Dermis microvascular lymphatic vessel endothelial cell (primary cell): ENCODE measurements at places on chromosomes 7 and 10. TPM values are rescaled to one million over a fixed set of nuclear protein-coding genes. Genes with fewer than 3 reads are reported as not detected.

TMEM213 gene
- total RNA-seq, result not detected in 2 replicates

THSD7A gene
- 15.8 and 24.9 TPM in 2 replicates for total RNA-seq

ACSM6 gene
- total RNA-seq, result not detected in 2 replicates

FAM241B gene
- 0.25 and 0.39 TPM in 2 replicates for total RNA-seq

NEBL gene
- 0.63 and 1.2 TPM in 2 replicates for total RNA-seq

IL6 gene
- total RNA-seq, result 0.25 and 0.39 TPM in 2 replicates

NXPH1 gene
- total RNA-seq, result not detected in 2 replicates

CNTNAP2 gene
- 0.25 and 2.8 TPM in 2 replicates for total RNA-seq

GNGT1 gene
- total RNA-seq, result not detected in 2 replicates

BLOC1S2 gene
- total RNA-seq, result 25.8 and 45.6 TPM in 2 replicates

SLC39A12 gene
- total RNA-seq, result under 0.01 TPM in 1 of 2 replicates, not detected in the other

RBM20 gene
- 0.77 and 1.5 TPM in 2 replicates for total RNA-seq

NKX2-3 gene
- not detected in 2 replicates for total RNA-seq

SORBS1 gene
- total RNA-seq, result 0.77 and 2.4 TPM in 2 replicates

SLC26A5 gene
- total RNA-seq, result 0.64 and 1.0 TPM in 2 replicates

TAX1BP1 gene
- 52.8 and 53.0 TPM in 2 replicates for total RNA-seq

GPER1 gene
- total RNA-seq, result 1.5 and 2.3 TPM in 2 replicates
